ENCODE measurements at places on chromosomes 5 and 9.

DNA sequence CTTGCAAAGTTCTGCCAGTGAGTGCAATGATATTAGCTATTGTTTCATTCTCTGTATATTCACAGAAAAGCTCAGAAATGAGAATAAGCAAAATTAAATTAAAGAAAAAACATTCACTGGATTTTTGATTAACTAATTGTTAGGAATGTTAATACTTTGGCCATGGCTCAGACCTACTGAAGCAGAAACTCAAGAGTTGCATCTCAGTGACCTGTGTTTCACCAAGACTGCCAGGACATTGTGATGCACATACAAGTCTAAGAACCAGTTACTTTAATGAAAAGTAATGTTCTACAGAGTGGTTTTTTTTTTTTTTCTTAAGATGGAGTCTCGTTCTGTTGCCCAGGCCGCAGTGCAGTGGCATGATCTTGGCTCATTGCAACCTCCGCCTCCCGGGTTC is 464.9 kb upstream of the NMUR2 start:
- DNase-seq = no peak

DNA sequence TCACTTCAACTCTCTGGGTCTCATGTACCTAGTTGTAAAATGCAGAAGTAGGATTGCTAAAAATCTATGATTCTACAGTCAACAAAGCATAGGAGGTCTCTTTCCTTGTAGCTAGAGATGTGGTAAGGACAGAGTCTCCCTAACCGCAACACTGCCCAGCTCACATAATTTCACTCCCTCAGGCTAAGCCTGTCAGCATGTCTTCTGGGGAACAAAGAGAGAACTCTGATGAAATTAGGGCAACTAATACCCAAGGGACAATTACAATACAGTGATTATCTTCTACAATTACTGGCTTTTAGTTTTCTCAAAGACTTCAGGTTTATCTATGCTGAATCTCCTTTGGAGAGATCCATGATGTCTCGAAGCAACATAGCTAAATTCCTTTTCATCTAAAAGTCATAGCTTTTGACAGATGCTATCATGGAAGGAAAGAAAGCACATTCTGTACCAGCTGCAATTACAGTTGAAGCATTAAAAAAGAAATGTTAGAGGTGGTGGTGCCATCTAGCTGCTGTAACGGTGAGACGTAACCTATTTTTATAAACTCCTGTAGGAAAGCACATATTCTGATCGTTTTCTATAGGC is 141.1 kb upstream of the TARS1 start:
- DNase-seq = peak; percentile 50

- DNase-seq = no peak
Measured at GRCh38 chr5:54873691-54874090, 111.7 kb downstream of the ESM1 start.

GRCh38 chr5:139451878-139452660 is 10.5 kb downstream of the ECSCR start:
- DNase-seq = no peak

DNA sequence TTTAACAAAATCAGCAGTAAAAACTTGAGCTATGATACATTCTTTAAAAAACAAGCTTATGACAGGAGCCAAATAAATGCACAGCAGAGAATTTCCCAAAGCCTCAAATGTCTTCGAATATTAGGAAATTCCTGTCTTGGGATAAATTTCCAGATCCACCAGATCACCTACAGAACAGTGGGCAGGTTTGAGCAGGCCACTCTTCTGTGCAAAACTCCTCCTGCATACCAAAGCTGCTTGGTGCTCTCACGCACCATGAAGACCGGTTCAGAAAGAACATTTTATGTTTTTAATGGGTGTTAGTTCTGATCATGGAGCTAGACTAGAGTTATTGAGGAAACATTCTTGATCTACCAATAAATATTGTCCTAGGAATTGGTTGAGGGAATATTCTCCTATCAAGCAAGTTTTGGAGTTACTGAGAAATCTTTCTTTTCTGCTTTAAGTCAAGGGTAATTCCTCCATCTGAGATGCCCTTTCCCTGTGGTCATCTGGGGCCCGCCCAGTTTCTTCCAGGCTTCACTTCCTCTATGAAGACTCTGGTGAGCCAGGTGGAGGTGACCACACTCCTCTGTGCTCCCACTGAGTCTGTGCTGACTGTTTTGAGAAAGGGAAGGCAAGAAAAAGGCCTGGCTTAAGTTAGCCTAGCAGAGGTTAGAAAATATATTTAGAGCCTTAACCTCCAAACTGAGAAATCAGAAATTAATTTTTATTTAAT is 17.9 kb downstream of the TNFSF15 start:
- no peak for DNase-seq

DNA sequence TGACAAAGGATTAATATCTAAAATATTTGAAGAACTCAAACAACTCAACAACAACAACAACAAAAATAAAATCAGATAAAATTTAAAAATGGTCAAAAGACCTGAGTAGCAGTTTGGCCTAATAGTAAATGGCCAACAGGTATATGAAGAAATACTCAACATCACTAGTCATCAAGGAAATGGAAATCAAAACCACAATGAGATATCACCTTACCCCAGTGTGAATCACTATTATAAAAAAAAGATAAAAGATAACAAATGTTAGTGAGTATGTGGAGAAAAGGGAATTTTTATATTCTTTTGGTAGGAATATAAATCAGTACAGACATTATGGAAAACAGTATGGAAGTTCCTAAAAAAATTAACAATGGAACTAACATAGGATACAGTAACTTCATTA is 247.9 kb upstream of the TRPC7 start:
- DNase-seq = no peak

DNA sequence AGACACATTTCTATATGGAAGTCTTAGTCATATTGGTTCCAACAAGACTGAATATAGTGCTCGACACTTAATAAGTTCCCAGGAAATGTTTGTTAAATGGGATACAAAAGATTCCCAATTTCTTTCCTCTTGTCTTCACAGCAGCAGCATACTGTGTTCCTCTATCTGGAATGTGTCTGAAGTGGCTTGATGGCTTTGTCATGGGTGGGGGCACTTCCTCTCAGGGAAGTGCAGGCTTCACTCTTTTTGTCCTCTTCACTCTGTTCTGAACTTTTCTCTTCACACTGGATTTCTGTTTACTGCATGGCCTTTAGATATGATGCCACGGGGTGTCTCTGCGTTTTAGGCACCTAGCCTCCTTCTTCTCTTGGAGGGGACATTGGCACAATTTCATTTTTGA is 127.7 kb upstream of the C9orf72 start:
- no peak for DNase-seq

DNA sequence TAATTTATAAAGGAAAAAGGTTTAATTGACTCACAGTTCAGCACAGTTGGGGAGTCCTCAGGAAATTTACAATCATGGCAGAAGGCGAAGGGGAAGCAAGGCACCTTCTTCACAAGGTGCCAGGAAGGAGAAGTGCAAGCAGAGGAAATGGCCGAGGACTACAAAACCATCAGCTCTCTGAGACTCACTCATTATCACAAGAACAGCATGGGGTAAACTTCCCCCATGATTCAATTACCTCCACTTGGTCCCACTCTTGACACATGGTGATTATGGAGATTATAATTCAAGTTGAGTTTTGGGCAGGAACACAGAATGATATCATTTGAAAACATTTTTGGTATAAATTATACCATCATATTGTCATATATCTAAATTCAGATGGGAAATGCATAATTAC is 934.7 kb downstream of the CDH12 start:
- DNase-seq = no peak

DNA sequence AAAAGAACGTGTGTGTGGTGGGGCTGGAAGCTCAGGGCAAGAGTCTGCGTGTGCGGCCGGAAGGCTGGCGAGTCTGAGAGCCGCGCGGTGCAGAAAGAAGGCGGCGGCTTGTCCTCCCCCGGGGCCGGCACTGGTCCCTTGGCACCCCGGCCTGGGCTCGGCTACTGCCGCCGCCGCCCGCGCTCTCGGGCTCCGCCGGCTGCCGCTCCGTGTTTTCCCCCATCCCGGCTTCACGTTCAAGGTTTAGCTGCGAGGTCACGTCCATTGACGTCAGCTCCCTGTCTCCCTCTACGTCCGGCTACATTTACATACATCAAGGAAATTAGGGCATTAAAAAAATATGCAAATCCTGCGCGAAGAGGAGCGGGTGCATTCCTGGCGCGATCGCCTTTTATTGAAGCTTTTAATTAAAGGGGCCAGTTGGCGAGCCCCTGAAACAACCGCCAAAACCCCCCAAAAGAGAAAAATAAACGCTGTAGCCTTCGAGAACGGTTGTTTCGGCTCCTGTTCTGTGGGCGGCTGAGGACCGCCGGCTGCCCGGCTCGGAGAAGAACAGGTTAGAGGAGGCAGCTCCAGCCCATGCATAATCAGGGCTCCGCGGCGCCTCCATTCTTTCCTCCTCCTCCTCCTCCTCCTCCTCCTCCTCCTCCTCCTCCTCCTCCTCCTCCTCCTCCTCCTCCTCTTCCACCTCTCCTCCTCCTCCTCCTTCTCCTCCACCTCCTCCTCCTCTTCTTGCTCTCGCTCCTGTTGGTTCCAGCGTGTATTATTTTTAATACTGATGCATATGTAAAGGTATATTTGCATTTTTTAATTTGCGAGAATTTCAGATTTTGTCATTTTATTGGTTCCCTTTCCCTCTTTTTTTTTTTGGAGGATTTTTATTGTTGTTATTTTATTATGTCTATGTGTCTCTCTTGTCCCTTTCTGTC is 207.0 kb downstream of the MEF2C start:
- DNase-seq = peak; percentile 60
